ENCODE measurements at places on chromosomes 2 and 18.

- no peak for DNase-seq
These were observed 14.0 kb downstream of the ITGA4 start for GRCh38 chr2:181471226-181471625.

DNA sequence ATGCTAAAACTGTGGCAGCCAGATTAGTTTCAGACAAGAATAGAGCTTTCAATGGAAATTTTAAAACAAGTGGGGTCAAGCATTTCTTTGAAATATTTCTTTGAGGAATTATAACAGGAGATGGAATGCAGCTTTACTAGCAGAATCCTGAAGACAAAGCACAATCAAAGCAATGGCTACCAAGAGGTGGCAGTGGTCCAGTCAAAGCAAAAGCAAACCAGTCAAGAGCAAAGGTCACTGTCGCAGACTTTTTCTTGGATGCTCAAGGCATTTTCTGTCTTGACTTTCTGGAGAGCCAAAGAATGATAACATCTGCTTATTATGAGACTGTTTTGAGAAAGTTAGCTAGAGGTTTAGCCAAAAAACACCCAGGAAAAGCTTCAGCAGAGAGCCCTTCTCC is 351.2 kb upstream of the DLGAP1 start:
- DNase-seq = no peak

- DNase-seq = no peak
These were observed 656.3 kb downstream of the XIRP2 start for GRCh38 chr2:167544602-167545001.

DNA sequence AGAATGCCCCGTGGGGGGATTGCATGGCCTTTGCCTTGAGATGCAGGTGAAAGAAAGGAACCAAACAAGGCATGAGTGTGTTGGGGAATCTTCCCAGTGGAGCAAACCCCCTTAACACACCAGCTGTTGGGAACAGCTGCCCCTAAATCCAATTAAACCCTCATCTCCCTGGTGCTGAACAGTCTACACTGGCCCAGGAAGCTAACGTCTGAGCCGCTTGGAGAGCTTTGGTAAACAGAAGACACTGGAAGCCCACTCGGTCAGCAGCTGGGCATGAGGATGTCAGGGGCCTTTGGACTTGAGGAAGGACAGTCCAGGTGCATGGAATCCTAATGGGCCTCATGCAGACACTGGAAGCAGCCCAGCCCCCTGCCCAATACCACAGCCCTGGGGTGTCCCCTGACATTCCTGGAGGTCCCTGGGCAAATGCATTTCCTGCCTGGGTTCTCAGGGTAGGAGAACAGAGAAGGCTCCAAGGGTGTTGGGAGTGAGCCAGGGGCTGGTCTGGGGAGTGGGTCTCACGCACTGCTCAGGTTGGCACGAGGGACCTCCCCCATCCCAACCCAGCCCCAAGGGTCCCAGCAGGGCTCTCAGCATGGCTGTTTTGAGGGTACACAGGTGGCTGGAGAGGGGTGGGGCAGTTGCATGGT is 37.7 kb downstream of the GBX2 start:
- no peak for DNase-seq

- no peak for DNase-seq
These were observed 367.8 kb upstream of the HS6ST1 start for GRCh38 chr2:128686497-128686859.

- no peak for DNase-seq
These were observed 37.1 kb downstream of the ICOS start for GRCh38 chr2:203973676-203974075.

DNA sequence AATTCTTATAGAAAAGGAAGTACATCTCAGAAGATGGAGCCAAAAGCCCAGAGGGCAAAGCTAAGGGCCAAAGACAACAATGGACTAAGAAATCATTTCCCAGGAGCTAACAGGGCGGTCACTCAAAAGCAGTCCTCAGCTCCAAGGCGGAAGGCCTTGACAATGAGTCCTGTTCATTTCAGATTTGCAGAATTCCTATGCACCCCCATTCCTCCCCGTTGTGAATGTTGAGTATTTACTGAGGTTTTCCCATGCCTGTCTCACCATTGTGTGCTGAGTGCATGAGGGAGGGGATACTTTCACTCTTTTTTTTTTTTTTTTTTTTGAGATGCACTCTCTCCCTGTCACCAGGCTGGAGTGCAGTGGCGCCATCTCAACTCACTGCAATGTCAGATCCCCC is 18.8 kb upstream of the DTNB start:
- DNase-seq = no peak

- no peak for DNase-seq
These were observed 20.9 kb upstream of the TGIF1 start for GRCh38 chr18:3429121-3429520.

GRCh38 chr2:179745635-179746256 is 115.7 kb downstream of the ZNF385B start:
- no peak for DNase-seq

DNA sequence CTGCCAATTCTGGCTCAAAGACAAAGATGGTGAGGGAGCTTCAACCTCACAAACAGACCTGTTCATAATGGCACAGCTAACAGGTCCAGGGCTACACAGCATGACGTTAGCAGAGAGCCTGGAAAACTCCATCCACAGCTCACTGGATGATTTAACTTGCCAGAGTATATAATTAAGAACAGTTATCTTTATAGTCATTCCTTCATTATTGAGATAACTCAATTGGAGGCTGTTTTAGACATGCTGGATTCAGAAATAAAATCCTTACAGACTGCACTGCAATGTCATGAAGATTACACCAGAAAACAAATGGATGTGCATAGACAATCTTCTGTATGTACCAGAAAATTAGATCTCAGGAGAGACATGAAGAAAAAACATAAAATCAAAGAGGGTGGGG is 55.1 kb upstream of the LYPD1 start:
- no peak for DNase-seq

DNA sequence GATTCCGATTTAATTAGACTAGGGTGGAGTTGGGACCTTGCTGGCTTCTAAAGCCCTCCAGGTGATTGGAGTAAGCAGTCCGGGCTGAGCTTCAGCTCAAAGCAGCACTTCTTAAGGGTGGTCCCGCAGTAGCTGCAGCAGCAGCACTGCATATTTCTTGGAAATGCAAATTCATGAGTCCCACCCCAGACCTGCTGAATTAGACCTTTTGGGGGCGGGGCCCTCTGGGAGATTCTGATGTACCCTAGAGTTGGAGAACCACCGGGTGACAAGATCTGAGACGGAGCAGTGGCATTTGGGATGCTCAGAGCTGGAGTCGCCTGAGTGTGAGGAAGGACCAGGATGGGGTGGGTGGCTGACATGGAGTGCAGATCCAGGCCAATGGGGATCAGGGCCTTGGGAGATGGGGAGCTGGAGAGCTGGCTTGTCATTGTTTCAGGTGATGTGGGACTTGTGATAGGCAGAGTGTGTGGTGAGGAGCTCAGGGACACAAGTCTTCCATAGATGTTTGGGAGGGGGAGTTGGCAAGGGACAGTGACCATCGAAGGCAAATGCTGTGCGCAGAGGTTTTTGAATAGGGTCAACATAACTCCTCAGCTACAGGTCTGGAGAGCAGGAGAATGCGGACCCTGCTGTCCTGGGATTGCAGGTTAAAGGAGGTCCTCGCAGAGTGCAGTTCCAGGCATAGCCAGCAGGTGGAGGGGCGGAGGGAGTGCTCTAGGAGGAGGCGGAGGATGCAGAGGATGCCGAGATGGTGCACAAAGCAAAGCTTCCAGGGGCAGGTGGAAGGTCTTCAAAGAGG is 130.9 kb upstream of the RAB12 start:
- DNase-seq = peak; percentile 17

- no peak for DNase-seq
These were observed 329.1 kb upstream of the CNTNAP5 start for GRCh38 chr2:123696021-123696420.

- DNase-seq = no peak
These were observed 103.1 kb downstream of the INO80D start for GRCh38 chr2:205982776-205983327.

DNA sequence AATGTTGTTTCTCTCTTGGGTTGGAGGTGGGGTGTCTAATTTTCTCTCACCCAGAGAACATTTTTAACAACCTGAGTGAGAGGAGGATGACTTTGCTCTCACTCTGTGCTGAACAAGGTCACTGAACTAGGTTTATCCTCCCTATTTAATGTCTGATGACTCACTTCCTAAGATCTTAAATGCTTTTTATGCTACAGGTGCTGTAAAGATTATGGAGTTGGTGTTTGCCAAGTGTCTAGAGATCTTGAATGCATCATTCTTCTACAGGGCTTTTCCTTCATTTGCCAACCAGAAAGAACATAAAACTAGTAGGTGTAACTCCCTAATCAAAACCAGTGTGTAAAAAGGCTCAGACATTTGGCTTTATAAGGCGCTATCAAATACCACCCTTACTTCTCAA is 350.5 kb upstream of the ETAA1 start:
- DNase-seq = no peak

GRCh38 chr2:108586116-108586515 is 51.8 kb downstream of the LIMS1 start:
- no peak for DNase-seq

- peak; percentile 65 for DNase-seq
These were observed 1.1 kb downstream of the EPC2 start for GRCh38 chr2:148645539-148646230.

DNA sequence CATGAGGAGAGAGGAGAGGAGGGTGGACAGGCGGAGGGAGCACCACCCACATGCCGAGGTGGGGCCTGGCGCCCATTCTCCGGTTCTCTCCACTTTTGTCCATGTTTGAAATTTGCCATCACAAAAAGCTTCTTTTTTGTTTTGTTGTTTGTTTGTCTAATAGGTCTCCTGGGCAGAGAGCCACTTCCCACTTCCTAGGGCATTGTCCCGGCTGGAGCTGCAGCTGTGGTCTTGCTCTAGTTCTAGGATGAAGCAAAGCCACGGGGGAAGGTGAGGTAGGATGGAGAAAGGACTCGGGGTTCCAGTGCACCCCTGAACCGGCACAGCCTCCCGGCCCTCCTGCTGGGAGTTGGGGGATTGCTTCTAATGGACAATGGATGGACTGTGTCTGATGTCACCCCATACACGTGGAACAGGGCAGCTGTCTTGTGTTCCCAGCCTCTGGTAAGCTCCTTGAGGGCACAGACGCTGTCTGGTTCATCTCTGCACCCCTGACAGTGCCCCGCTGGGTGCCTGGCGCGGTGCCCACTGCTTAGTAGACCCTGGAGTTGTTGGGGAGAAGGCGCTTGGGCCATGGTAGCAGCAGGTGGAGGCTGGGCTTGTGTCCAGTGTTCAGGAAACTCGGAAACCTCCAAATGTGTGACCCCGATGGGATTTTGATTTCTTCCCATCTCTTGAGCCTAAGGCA is 278.4 kb downstream of the NDUFA10 start:
- no peak for DNase-seq

- DNase-seq = no peak
These were observed 133.1 kb upstream of the SEC11C start for GRCh38 chr18:59006461-59007067.

- DNase-seq = peak; percentile 84
These were observed 46.1 kb downstream of the TACR1 start for GRCh38 chr2:75153221-75153620.

GRCh38 chr2:46471-47345 is at the start of gene FAM110C:
TSS of gene FAM110C (minus strand) at chr2:46505. CDS start at chr2:46385, 120 bp downstream.
- peak; percentile 69 for DNase-seq

- DNase-seq = no peak
These were observed 68.6 kb downstream of the BARD1 start for GRCh38 chr2:214740867-214741395.

- no peak for DNase-seq
These were observed 155.5 kb downstream of the ZFP36L2 start for GRCh38 chr2:43070676-43071502.

GRCh38 chr2:5546181-5546580 is 146.0 kb upstream of the SOX11 start:
- DNase-seq = no peak

GRCh38 chr2:17543848-17544247 is 3.4 kb downstream of the VSNL1 start:
- no peak for DNase-seq

- DNase-seq = no peak
These were observed 31.5 kb downstream of the B4GALT6 start for GRCh38 chr18:31652877-31653276.

GRCh38 chr18:68693091-68693815 is 21.7 kb downstream of the TMX3 start:
- DNase-seq = no peak

DNA sequence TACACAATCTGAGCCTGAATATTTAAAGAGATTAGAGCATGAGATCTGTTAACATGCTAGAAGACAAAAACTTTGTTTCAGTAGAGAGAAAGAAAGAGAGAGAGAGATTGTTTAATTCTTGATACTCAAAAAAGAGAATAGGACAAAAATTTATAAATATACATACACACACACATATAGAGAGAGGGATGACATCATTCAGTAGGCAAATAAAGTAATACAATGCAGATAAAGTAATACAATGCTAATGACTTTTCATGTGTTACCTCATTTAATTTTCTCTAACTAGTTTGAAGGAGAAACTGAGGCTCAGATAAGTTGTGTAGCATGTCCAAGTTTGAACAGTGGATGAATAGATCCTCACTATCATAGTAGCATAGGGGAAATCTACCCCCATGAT is 286.4 kb downstream of the CMPK2 start:
- DNase-seq = no peak

DNA sequence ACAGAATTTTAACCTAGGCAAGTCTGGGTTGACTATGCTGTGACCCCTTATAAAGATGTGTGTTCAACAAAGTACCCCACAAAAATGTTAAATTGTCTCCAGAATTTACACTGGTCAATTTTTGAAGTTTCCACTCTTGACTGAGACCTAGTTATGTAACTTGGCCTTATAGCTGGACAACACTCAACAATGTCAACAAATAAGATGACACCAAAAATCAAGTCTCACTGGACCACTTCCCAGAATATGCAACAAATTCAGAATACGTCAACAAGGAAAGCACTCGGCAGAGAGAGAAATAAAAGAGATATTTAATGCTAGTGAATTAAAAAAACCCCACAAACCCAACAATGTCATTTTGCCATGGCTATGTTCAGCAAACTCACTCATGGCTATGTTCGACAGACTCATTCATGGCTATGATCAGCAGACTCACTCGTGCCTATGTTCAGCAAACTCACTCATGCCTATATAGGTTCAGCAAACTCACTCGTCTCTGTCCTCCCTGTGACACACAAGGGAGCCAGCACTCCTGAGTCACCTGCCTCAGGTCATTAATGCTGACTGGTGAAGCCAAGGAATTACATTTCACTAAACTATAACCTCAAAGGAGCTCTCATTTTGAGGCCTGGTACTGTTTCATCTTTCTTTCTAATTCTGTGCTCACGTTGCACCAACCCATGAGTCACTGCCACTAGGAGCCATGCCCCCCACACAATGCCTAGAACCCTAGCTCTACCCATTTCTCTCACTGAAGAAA is 72.7 kb downstream of the PTPN2 start:
- DNase-seq = no peak

- no peak for DNase-seq
These were observed 22.0 kb upstream of the DAPL1 start for GRCh38 chr2:158773121-158773520.

GRCh38 chr2:190575263-190575662 is 40.7 kb upstream of the NEMP2 start:
- DNase-seq = no peak

Measured in NCI-H510A treated with DMSO at 0.1 percent for 48 hours (cell line).